ENCODE measurements at places on chromosomes 6 and 20.
A peak's percentile ranks its signal among the peaks of the same experiment; 100 is the strongest.

GRCh38 chr6:28251661-28252008, 434 bp downstream of the ZKSCAN4 start:
- no peak for DNase-seq

GRCh38 chr6:39847221-39847620, 55.0 kb downstream of the DAAM2 start:
- DNase-seq: no peak

DNA sequence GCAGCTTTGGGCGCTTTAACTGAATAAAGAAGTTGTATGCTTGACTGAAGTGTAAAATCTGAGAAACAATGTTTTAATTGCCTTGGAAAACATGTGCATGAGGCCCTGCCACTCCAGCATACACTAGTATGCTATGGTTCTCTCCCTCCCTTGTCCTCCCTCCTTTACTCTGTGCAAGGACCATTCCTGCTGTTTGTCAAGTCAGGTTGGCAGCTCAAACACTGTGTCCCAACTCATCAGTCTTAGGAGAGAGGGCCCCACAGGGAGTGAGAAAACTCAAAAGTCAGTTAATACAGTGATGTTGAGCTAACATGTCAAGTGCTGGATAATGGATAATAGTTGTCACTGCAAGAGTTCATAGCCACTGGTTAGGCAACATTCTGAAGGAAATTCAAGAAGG, 543.6 kb downstream of the GRIK2 start:
- DNase-seq: no peak

- no peak for DNase-seq
Measured at GRCh38 chr20:58609026-58609425, 42.1 kb upstream of the STX16 start.

GRCh38 chr20:55596431-55596830, 408.9 kb downstream of the CBLN4 start:
- no peak for DNase-seq

DNA sequence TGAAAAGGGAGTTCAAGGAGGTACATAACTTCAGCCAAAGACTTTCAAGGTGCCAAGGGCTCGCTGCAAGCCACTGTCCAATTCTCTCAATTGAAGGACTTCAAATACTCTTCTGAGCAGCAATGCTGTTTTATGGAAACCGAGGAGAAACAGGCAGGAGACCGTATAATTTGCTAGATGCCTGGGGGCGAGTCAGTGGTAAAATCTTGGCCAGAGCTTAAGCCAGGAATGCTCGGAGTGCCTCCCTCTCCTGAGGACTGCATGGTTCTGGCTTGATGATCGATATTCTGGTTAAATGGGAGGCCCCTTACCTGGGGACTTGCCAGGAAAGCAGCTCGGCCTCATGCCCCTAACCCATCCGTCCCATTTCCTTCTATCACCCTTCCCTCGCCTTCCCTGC, 35.8 kb upstream of the NOP56 start:
- DNase-seq: no peak

DNA sequence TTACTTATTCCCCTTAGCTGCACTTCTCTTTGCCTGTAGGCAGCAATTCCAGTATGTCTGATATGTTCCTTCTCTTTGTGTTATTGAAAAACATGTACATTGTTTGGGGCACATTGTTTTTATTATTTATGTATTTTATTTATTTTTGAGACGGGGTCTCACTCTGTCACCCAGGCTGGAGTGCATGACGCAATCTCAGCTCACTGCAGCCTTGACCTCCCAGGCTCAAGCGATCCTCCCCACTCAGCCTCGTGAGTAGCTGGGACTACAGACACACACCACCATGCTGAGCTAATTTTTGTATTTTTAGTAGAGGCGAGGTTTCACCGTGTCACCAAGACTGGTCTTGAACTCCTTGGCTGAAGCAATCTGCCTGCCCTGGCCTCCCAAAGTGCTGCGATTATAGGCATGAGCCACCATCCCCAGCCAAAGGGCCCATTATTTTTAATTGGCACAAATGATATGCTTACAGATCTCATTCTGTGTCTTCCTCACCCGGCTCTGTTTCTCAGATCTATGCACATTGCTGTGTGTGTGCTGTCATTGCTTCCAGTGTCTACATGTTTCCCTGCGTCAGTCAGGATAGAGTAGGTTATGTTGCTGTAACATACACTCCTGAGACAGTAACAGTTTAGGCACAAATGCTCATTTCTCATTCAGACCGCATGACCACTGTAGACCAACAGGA, 54.1 kb upstream of the NELFCD start:
- DNase-seq: no peak

DNA sequence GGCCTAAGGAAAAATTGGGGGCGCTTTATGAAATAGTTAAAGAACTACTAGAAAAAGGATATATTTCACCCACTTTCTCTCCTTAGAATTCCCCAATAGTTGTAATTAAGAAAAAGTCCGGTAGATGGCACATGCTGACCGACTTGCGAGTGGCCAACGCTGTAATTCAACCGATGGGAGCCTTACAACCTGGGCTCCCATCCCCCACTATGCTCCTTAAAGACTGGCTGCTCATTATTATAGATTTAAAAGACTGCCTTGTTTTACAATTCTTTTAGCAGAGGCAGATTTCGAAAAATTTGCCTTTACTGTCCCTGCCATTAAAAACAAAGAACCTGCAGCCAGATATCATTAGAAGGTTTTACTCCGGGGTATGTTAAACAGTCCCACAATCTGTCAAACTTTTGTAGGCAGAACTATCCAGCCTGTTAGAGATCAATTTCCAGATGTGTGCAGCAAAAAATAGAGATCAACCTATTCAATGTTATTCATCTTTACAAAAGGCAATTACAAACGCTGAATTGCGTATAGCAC, 58.5 kb upstream of the PRSS16 start:
- no peak for DNase-seq

DNA sequence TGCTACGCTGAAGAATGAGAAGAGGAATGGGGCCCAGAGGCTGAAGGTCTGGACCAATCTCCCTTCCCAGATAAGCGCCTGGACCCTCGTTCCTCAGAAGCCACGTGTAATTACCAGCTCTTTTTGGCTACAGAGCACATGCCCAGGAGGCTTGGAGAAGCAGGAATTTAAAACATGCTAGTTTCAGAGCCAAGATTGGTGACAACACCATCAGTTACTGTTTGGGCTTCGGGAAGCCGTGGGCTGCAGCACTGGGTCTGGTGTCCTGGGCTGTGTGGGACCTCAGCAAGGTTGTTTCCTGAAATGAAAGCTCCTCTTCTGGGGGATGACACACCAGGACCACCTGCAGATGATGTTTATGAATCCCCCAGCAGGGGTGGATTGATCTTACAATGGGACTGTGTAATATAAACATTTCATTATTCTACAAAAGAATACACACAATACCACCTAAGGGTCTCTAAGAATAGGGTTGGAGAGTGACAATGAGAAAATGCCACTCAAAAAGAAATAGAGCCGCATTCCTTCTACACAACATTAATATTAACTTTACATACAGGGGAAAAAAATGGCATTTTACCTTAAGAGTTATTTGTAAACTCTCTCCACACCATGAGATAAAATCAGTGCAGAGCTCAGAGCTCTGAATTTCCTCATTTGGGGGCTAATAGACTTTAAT, 207.8 kb upstream of the FOXQ1 start:
- no peak for DNase-seq

DNA sequence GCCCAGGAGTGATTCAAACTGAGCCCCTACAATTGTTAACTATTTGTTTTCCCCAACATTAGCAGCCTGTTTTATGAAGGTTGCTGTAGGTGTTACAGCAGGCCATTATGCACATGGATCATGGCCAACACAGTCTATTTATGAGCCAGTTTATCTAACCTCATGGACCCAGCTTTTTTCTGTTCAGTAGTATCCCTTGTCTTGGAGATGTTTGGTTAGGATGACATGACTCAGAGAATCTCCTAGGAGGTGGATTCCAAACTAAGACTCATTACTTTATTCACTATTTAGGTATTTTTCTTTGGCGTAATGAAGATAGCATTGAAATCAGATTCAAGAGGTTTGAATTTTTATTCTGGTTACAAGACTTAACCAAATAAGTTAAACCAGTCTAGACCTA, 62.8 kb upstream of the TFB1M start:
- no peak for DNase-seq

DNA sequence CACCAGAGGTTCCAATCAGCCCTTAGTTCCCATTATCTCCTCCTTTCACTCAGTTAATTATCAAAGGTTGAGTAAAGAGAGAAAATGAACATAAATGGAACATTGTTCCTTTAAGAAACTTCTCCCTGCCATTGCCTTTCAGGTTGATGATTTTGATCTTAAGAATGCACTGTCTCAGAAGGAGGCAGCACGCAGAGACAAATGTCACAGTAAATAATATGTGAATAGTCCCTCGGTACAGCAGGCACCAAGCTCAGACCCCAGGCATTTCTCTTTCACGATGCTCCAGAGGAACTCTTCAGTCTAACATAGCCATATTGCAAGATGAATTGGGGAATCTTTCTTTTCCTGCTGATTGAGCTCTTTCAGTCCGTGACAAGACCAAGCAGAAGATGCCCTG, 435.3 kb upstream of the SPTLC3 start:
- no peak for DNase-seq

GRCh38 chr20:20368418-20369249, 730 bp downstream of the INSM1 start:
- DNase-seq: peak; percentile 50

DNA sequence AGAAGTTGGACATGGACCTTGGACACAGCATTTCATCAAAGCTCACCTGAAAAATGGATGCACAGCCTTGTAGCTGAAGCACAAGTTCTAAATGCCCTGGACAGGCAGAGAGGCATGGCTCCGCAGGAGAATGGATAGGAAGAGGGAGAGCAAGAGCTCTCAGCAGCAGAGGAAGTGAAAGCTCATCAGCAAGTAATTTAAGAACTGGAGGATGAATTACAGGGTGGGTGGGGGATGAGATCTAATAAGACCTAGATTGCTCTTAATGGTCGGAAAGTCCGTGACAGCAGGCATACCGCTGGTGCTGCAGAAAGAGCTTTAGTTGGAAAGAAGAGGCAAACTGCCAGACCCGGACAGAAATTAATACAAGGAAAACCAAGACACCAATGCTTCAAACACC, 37.3 kb upstream of the SAYSD1 start:
- DNase-seq: no peak

GRCh38 chr6:17179530-17180073, 77.8 kb downstream of the STMND1 start:
- DNase-seq: no peak

GRCh38 chr6:106475284-106475683, 114.8 kb downstream of the CRYBG1 start:
- DNase-seq: no peak

GRCh38 chr6:169168302-169168630, 85.4 kb downstream of the THBS2 start:
- DNase-seq: no peak

DNA sequence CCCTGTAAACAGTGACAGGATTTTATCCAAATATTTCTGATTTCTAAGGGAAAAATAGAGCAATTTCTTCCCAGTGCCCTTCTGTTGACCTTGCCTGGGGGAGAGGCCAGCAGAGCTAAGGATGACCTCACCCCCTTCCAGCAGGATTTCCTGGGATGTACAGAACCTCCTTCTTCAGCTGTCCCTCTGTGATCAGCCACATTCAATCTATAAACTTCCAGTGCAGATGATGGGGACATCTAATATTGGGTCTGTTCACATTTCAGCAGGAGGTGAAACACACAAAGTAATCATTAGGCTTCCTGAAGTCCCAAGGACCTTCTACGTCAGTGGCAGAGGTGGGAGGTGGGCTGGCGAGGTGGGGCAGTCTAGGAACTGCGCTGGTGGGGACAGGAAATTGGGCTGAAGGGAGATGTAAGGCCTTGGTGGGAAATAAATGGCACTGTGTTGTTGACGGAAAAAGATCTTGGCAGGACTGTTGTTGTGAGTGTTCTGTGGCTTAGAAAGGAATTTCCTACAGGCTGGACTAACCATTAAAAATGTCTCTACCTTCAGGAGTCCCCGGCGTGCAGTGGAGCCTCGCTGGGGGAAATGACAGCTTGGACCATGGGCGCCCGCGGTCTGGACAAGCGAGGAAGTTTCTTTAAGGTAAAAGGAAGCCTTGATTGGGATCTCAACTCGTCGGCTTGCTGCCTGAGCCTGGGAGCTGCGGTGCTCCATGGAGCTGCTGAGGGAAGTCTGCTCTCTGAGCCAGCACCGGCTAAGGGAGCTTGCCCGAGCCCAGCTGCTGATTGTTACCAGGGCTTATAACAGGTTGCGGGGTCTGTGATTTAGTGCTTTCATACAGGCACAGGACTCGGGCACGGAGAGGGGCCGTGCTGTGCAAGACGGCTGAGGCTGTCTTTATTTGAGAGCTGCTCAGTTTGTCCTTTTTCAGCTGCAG, 127.9 kb upstream of the NAA20 start:
- DNase-seq: no peak

GRCh38 chr20:2476742-2477615, 6.4 kb upstream of the SNRPB start:
- no peak for DNase-seq

GRCh38 chr6:31352310-31352682, 4.7 kb downstream of the HLA-B start:
- no peak for DNase-seq

DNA sequence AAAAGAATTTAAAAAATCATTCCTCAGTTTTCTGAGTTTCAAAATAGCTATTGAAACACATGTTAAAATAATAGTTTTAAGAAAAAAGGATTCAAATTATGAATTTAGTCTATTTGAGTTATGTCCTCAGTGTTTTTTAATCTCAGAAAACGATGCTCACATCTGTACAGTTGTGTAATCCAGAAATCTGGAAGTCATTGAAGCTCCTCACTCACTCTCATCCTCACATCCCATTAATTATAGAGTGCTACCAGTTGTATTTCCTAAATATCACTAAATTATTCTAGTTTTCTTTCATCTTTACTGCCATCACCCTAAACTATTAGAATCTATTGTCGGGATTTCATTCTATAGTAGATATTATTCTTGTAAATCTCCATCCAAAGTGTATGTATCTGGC, 234.7 kb upstream of the RIMS1 start:
- no peak for DNase-seq

DNA sequence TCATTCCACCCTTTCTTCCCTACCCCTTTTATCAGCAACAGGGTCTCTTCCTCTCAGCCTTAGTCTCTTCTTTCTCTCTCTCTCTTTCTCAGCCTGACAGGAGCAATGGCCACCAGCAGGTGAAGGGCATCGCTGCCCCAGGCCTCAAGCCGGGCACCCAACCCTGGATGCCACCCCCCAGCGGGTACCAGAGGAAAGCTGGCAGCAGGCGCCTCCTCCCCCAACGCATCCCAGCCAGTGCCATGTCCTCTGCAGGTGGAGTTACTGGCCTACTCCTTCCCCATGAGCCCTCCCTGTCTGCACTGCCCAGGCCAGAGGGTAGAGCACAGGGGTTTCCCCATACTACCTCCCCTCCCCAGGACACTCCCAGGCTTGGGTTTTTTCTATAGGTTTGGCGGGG, 32.2 kb downstream of the EIF2S2 start:
- DNase-seq: no peak

- peak; percentile 79 for DNase-seq
Measured at GRCh38 chr20:36126836-36127527, 27.6 kb upstream of the EPB41L1 start.

GRCh38 chr20:41567615-41568014, 50.6 kb downstream of the CHD6 start:
- no peak for DNase-seq

- DNase-seq: no peak
Measured at GRCh38 chr20:23151008-23151703, 65.0 kb upstream of the CD93 start.

- no peak for DNase-seq
Measured at GRCh38 chr6:106667022-106667402, 37.6 kb downstream of the QRSL1 start.

Measured in caudate nucleus (tissue), 63 donors.